ENCODE measurements at places on chromosomes 4 and X.

- no peak for DNase-seq
Measured at GRCh38 chrX:46754036-46754435, 4.9 kb downstream of the SLC9A7 start.

- no peak for DNase-seq
Measured at GRCh38 chrX:79570524-79571240, 203.5 kb upstream of the ITM2A start.

- DNase-seq: no peak
Measured at GRCh38 chr4:94603170-94603747, 151.5 kb downstream of the PDLIM5 start.

DNA sequence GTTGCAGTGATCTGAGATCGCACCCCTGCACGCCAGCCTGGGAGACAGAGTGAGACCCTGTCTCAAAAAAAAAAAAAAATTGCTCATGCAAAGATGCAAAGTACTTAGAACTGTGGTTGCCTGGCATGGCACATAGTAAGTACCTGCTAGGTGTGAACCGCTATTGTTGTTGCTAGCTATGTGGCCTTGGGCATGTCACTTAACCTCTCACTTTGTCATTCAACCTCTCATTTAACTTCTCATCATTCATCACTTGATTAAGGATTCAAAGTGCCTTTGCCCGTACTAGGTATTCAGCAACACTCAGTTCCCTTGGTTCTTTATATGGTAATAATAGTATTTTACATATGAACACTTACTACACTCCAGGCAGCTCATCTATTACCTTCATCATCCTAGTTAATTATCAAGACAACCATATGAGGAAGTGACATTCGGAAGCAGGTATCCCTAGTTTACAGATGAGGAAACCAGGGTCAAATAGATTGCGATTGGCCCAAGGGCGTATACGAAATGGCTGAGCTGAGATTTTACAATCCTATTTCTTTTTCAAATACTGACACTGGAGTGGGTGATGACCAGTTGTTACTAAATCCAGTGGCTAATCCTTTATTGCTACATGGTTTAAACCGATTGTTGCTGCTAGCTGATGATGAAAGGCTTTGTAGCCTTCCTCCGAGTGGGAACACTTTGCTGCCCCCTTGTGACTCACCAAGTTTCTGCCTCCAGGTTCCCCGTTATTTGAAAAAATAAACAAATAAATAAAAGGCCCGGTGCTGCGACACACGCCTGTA lies 28.8 kb upstream of the SOWAHD start:
- peak; percentile 52 for DNase-seq

DNA sequence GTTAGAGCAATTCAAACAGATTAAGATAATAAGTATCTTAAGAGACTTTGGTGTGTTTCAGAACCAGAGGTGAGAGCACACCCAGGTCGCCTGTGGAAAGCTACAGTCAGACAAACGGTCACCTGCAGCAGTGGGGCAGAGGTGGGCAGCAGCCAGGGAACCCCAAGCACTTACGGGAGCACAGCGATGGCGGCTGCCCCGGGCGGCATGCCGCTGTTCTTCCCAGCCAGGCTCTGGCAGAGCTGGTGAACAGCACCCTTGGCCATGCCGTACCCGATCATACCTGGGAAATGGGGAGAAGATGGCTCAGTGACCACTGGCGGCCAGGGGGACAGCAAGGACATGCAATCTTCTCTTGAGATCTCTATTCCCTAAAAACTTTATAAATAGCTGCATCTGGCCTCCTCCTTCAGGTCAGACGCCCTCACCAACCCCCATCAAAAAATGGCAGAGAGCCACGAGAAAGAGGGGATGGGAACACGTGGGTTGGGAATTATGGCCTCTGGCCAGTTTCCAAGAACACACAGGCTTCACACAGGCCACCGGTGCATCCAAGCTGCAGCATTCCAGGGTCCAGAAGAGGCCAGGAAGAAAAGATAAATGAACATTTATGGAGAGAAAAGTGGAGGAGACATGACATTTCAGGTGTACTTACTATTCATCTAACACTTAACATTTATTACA lies 19.7 kb downstream of the QDPR start:
- no peak for DNase-seq

- DNase-seq: no peak
Measured at GRCh38 chrX:57445832-57446231, 146.0 kb upstream of the ZXDB start.
